NCI-H345 (cell line): ENCODE measurements at places on chromosomes 3 and 15.

DNA sequence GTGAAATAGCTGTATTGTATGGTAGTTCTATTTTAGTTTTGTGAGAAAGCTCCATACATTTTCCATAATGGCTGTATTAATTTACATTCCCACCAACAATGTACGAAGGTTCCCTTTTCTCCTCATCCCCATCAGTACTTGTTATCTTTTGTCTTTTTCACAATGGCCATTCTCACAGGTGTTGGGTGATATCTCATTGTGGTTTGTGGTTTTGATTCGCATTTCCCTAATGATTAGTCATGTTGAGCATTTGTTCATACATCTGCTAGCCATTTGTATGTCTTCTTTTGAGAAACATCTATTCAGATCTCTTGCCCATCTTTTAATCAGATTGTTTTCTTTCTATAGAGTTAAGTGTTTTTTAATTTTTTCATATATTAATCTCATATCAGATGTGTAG lies 931.9 kb downstream of the IGSF11 start:
- DNase-seq: no peak

DNA sequence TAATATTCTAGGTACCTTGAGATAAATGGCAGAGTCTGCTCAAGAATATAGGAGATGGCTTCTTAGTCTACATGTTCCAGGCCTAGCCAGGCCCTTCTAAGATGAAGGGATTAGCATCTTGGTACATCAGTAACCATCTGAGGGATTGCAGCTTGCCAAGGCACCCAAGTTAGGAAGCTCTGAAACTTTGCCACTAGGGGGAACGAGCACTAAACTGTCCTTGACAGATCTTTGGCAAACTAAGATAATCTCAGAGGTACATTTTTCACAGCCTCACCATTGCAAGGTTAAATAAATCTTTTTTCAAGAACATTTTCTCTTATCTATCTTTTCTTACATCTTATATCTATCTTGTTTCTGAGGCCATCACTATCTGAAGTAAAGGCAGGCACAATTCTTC lies 351.2 kb downstream of the RAP2B start:
- no peak for DNase-seq

- DNase-seq: peak; percentile 32
These were observed 39.5 kb upstream of the FMN1 start for GRCh38 chr15:33234020-33234461.

- no peak for DNase-seq
These were observed 209.5 kb downstream of the PLOD2 start for GRCh38 chr3:145951441-145951840.

DNA sequence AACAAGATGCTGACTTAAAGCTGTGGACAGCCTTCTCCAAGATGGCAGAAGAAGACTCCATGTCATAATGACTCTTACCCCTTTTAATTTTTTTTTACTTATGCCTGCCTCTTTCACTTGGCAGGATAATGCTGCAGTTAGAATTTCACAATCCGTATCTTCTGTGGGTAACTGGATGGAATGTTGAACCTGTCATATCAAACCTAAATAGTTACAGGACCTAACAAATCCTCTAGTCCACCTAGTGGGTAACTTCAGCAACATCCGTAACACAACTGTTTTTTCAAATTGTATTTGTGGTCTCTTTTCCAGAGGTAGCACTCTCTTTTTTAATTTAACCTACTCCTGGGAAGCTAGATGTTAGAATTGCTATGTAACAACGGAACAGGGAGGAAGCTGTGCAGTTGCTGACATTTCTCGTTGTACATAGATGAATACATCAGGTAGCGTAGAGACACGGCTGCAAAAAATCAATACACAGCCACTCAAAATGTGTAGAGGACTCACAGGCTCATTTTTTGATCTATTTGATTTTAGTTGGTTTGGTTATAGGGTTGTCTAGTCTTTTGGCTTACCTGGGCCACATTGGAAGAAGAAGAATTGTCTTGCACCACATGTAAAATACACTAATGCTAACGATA lies 43.9 kb upstream of the TRPM1 start:
- no peak for DNase-seq

DNA sequence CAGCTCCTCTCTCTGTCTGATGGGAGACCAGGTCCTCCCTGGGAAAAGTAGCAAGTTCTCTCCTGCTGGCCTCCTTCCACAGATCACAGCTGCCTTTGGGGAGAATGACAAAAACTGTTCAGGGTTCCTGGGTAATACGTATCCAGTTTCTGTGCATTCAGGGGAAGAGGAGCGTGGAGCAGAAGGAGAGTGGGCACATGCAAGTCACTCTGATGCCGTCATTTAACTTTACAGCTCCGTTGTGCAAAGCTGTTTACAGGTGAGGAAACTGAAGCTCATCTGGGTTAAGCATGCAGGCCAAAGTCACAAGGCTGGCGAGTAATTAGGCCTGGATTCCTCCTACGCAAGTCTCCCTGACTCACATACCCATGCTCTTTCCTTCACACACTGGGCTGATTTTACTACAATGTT lies 7.5 kb upstream of the TM4SF1 start:
- no peak for DNase-seq

GRCh38 chr3:175593331-175593730 lies 734.2 kb downstream of the NAALADL2 start:
- DNase-seq: no peak

- DNase-seq: no peak
These were observed 193.9 kb upstream of the THRB start for GRCh38 chr3:24688446-24689148.

GRCh38 chr3:193794002-193794881 lies 201.2 kb downstream of the OPA1 start:
- DNase-seq: no peak

DNA sequence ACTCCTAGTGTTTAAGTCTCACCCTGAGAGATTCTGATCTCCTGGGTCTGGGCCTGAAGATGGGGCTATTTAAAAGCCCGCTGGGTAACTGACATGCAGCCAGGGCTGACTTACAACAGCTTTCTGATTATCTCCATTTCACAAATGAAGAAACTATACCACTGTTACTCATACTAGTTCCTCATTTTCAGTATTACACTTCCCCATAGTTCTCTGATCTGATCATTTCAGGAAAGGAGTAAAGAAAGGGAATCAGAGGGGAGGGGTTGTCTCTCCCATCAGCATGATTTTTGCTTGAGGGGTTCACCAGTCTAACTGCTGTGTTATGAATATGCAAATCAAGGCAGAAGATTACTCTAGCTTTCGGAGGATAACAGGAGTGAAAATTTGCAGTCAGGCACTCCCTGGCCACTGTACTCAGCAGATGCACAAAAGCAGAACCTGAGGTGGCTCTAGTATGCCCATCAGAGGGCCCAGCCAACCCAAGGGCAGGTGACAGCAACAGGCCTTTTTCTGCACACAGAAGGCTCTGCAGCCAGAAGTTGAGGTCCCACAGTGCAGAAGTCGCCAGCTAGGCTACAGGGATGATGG lies 59.4 kb downstream of the DAPK2 start:
- DNase-seq: no peak

GRCh38 chr3:100048248-100048647 lies 66.1 kb downstream of the FILIP1L start:
- no peak for DNase-seq

DNA sequence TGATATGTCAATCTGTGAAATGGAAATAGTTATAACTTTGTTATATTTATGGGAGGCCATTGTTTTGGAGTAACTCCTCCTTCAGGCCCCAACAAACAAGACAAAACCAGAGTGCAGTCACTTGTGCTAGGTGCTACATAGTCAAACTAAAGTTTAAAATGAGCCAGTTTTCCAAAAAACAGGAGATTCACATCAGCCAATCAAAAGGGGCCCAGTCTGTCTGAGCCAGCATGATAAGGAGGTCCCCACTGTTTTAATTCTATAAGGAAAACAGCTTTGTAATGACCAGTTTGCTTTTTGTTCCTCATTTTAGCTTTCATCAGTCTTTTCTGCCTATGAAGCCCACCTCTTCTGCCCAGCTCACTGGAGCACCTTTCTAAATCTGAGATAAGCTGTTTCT lies 94.7 kb upstream of the SLC7A14 start:
- no peak for DNase-seq

- no peak for DNase-seq
These were observed 153.1 kb downstream of the PEAK1 start for GRCh38 chr15:77266708-77267386.

DNA sequence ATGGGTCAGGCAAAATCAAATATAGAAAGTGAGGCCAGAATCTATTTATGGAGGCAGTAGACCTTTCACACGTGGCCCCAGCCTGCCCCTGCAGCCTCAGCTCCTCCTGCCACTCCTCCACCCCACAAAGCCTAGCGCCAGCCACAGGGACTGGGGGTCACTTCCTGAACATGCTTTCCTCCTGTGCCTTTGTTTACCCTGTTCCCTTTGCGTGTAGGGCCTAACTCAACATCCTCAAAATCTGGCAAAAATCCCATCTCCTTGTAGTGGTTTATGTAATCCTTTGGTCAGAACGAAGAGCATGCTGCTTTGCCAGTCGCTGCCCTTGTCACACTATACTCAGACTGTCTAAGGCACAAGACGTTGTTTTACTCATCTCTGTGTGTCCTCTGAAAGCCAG lies 39.6 kb downstream of the KBTBD12 start:
- DNase-seq: no peak

GRCh38 chr15:50828610-50829206 lies 63.2 kb upstream of the SPPL2A start:
- DNase-seq: no peak

GRCh38 chr3:30550246-30550645 lies 56.2 kb upstream of the TGFBR2 start:
- no peak for DNase-seq

GRCh38 chr3:183159333-183159732 lies 3.2 kb downstream of the LAMP3 start:
- DNase-seq: no peak

DNA sequence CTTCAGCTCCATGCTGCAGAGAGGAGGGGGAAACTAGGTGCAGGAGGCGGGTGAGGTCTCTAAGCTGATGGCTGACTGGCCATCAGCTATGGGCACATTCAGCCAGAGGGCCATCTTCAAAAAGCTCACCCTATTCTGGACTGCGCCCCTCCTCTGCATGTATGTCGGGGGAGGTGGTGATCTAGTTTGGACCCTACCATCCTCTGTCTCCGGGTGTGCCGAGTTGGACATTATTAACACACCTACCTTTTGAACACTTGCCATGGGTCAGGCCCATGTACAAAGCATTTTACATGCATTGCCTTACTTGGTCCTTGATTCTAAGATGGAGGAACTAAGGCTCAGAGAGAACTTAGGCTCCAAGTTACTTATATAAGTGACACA lies 1.4 kb downstream of the NISCH start:
- DNase-seq: no peak

DNA sequence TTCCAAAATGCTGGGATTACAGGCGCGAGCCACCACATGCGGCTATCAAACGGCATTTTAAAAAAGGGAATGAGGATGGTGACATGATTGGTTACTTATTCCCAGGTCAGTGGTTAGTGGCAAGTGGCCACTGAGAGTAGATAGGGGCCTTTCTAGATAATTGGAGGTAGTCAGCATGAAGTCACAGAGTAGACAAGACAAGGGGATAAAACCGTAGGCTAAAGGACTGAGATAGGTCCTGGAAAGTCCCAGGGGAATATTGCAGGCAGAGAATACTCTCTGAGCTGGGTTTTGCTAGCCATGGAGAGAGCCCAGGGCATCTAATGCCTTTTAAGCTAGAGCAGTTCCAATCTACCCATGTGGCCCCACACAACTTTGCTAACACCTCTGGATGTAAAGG lies 52.2 kb downstream of the KCNAB1 start:
- DNase-seq: no peak

DNA sequence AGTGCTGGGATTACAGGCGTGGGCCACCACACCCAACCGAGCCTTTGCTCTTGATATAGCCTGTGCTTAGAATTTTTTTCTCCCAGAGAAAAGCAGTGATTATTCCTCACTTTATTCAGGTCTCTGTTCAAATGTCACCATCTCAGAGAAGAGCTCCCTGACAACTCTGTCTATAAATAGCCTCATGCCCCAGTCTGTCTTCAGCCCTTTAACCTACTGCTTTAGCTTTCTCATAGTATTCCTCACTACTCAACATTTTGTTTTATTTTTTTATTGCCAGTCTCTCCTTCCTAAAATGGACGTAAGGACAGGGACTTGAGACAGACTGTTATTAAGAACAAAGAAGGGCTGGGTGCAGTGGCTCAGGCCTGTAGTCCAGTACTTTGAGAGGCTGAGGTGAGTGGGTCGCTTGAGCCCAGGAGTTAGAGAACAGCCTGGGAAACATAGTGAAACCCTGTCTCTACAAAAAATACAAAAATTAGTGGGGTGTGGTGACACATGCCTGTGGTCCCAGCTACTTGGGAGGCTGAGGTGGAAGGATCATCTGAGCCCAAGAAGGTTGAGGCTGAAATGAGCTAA lies 78.7 kb upstream of the TTBK2 start:
- no peak for DNase-seq

- no peak for DNase-seq
These were observed 93.0 kb upstream of the HES1 start for GRCh38 chr3:194042927-194043326.

DNA sequence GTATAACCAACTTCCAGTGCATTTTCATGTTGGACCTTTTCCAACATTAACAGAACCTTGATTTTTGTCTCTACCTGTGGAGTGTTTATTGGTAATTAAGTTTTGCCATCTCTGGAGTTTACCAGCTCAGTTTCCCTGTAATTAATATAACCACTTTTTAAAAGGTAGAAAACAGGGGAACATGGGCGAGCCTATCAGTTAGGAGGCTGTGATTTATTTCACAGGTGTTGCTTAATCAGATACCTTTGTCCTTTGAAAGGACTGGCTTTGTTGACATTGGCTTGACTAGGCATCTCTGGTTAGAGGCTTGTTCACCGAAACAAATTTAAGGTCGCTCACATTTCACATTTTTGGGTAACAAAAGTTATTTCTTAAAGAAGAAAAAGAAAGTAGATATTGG lies 622 bp downstream of the NAALADL2 start:
- peak; percentile 22 for DNase-seq

DNA sequence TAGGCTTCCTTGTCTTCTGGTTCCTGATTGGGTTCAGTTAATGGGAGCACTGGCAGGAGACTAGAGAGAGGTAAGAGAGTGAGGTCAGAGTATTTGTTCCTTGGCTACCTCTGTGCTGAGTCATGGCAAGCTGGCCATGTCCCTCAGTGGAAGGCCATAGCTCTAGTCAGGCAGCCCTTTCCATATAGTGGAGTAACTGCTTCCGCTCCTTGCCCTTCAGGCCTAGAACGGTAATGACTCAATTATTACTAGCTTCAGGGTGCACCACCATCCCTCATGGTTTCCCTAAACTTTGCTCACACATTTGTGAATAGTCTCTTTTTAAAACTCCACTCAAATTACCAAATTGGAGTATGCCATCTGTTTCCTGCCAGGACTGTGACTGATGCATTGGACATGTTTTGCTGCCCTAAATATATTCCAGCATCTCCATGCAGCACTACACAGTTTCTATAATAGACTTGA lies 10.5 kb upstream of the ANO10 start:
- no peak for DNase-seq

GRCh38 chr3:186965141-186965879 lies 35.0 kb downstream of the ST6GAL1 start:
- DNase-seq: no peak

GRCh38 chr15:78997981-78998499 lies 53.2 kb upstream of the CTSH start:
- DNase-seq: no peak
